ENCODE measurements at places on chromosomes 2 and 18.

GRCh38 chr2:66364495-66365333 lies 70.2 kb upstream of the MEIS1 start:
- no peak for DNase-seq

DNA sequence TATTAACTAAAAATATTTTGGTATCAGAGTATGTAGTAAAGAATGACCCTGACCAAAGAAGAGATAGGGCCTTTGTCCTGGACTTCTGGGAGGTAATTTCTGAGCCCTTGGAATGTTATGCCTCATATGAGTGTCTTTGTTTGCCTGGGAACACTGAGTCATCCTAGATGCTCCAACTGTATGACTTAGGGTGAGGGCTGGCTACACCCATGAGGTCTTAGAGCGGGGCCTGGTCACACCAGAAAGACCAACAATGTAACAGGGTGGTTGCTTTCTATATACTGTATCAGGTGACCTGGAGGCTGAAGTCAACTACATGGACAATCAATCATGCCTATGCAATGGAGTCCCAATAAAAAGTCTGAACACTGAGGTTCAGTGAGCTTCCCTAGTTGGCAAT lies 253.1 kb downstream of the MBD2 start:
- no peak for DNase-seq

- no peak for DNase-seq
These were observed 84.6 kb upstream of the THOC1 start for GRCh38 chr18:352438-352837.

DNA sequence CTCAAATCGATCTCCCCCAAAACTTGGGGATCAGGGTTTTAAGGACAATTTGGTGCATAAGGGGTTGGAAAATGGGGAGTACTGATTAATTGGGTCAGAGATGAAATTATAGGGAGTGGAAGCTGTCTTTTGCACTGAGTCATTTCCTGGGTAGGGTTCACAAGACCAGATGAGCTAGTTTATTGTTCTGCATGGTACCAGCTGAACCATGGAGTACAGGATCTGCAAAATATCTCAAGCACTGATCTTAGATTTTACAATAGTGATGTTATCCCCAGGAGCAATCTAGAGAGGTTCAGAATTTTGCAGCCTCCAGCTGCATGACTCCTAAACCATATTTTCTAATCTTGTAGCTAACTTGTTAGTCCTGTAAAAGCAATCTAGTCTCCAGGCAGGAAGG lies 73.1 kb downstream of the CPO start:
- no peak for DNase-seq

- no peak for DNase-seq
These were observed 21.2 kb downstream of the STAMBP start for GRCh38 chr2:73850009-73850408.

GRCh38 chr2:98875081-98875728 lies 60.8 kb downstream of the CRACDL start:
- DNase-seq = no peak

GRCh38 chr18:56789004-56789888 lies 138.1 kb downstream of the WDR7 start:
- no peak for DNase-seq

DNA sequence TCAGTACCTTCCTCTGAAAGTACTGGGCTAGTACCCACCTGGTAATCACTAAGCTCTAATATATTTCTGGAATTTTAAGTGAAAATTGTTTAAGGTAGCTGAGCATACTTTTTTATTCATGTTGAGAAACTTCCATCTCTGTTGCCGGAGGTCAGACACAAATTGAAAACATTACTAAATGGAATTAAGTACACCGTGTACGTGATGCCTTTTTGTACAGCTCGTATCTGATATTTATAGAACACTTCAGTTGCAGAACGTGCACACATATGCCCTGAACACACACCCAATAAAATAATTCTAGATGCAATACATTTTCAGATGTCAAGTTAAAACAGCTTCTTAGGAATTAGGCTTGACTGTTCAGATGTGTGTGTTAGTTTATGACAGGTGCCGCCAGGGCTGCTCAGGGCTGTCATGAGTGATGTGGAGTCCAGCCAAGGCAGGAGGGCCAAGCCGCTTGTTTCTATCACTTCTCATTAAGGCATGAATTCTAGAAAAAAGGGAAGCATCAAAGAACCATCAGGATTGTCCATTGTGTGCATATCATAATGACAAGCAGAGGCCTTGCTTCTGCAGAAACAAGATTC lies 80.9 kb upstream of the FOSL2 start:
- no peak for DNase-seq

GRCh38 chr2:60515721-60516226 lies 37.7 kb downstream of the BCL11A start:
- DNase-seq = no peak

GRCh38 chr2:238855299-238855698 lies 7.4 kb downstream of the TWIST2 start:
- no peak for DNase-seq

- no peak for DNase-seq
These were observed 4.3 kb downstream of the DLX1 start for GRCh38 chr2:172089633-172090032.

- peak; percentile 55 for DNase-seq
These were observed 656.4 kb downstream of the MBD2 start for GRCh38 chr18:53567929-53568574.

- DNase-seq = no peak
These were observed 15.1 kb upstream of the RHOB start for GRCh38 chr2:20431772-20432171.

DNA sequence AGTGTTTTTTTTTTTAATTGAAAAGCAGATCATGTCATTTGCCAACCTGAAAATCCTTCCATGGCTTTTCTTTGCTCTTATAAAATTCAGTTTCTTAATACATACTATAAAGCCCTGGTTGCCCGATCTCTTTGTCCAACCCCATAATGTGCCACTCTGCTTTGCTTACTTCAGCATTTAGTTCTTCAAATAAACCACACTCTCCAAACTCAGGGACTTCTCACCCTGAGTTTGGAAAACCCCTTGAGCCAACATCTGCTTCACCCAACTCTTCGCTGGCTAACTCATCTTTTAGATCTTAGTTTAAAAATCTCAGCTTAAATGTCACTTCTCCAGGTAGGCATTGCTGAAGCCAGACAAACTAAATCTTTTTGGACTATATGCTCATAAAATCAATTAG lies 1.3 kb upstream of the STAT1 start:
- no peak for DNase-seq

GRCh38 chr2:25178976-25179375 lies 10.6 kb upstream of the POMC start:
- no peak for DNase-seq

GRCh38 chr2:28617502-28618184 lies 121.8 kb downstream of the PLB1 start:
- DNase-seq = no peak

DNA sequence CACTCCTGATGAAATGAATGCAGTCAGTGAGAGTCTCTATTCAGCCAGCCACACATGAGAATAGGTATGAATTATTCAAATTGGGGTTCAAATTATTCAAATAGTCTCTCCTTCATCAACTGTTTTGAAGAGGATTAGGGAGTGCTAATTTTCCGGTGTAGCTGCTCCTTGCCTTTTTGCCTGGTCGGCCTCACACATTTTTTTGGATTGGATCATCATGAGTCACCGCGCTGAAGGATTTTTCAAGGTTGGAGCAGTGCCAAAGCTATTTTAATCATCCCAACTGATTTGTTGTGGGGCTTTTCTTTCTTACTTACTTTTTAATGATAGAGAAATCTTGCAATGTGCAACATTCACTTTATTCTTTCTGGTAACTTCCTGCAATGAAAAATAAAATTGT lies 2.4 kb upstream of the DTNA start:
- peak; percentile 92 for DNase-seq

Data from NCI-H1105 treated with DMSO at 0.1 percent for 48 hours (cell line).